ENCODE measurements at places on chromosomes 1 and 21. TPM values are rescaled to one million over a fixed set of nuclear protein-coding genes. Genes with fewer than 3 reads are reported as not detected.

DNA sequence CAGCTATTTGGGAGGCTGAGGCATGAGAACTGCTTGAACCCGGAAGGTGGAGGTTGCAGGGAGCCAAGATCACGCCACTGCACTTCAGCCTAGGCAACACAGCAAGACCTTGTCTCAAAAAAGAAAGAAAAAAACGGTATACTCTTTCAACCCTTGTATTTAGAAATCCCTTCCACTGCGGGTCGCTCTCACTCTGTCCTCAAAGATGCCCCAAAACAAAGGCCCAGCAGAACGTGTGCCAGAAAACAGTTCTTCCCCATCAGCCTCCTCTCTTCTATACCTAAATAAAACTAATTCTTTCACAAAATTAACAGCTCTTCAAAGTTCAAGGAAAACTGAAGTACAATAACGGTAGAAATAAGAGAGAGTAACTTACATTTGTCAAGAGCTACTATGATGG, 13.2 kb downstream of the SETD4 start:
- no peak for DNase-seq

The GJA4 gene
- total RNA-seq, result not detected

- DNase-seq, result no peak
These were observed 26.0 kb downstream of the SDE2 start for GRCh38 chr1:225973158-225973557.

DNA sequence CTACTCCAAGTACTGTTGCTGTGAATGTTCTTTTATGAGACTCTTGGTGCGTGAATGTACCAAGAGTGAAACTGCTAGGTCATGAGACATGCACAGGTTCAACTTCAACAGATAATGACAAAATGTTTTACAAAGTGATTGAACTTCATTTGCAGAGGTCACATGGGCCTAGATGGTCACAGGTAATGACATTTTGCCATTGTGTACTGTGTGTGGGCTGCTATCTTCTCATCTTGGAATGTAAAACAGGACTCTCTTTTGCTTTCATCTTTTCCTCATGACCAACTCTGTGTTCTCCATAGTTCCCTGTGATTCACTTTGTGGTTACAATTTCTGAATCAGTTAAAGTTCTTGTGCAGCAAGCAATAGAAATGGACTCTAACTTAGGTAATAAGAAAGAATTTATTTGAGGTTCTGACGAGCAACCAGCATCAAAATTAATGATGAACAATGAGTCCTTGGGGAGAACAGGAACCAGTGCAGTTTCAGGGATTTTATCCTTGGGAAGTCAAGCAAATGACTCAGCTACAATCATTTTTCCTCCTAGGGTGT, 16.2 kb upstream of the TSNAX start:
- no peak for DNase-seq

The KLF17 gene
- not detected for total RNA-seq

DNA sequence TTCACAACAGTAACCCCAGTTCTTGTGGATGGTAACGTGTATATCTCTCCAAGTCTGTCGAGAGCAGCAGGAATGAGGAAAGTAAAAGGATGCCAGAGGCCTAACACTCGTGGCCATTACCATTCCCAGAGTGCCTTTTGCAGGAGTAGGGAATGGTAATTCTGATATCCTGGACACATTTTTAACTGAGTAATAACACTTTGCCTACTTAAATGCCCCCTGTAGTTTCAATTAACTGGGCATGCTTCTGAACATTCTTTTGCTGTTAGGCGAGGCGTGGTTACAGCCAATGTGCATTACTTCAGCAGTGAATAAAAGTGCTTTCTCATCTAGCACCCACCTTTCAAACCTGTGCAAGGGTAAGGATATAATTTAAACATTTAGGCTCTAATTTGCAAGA, 258.5 kb upstream of the ADGRL2 start:
- no peak for DNase-seq

GRCh38 chr1:203629507-203630082, 3.0 kb downstream of the ATP2B4 start:
- peak; percentile 51 for DNase-seq

- DNase-seq, result no peak
These were observed 8.7 kb upstream of the SNAPIN start for GRCh38 chr1:153649863-153650235.

The DNAH14 gene
- total RNA-seq, result 0.02 TPM

The RNU1-2 gene
- total RNA-seq, result 3,041 TPM

The FHAD1 gene
- not detected for total RNA-seq

The TSSK3 gene
- 0.51 TPM for total RNA-seq

DNA sequence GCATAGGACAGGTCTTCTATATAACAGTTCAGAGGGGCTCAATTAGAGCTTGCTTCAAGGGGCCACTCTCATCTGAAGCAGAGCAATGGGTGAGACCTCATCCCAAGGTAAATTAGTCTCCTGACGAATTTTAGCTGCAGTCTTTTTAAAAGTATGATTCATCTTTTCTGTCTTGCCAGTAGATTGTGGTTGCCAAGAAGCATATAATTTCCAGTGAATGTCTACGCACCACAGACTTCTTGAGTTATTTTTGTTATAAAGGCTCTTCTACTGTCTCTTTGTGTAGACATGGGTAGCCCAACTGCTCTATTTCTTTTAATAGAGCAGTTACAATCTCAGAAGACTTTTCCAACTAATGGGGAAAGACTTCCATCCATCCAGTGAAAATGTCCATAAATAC, 108.9 kb upstream of the FMN2 start:
- no peak for DNase-seq

The PALMD gene
- not detected for total RNA-seq

DNA sequence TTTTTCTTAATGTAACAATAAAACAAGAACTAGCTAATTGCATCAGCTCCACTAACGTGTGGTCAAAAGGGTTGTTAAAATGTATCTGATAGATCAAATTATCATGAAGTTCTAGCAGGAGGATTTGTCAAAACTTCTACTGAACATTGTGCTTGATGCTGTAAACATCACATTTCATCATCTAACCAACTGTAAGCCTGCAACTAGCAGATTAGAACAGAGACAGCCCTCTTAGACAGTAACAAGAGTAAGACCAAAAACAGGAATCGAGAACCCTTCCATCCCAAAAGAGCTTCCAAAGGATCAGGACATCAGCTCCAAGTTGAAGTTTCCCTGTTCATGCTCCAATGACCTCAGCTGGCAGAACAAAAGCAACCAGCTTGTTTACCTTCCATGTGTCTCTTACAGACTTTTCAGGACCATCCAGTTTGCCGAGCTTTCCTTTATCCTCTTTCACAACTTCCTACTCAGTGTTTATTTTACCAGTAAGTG, 44.6 kb downstream of the NIBAN1 start:
- DNase-seq, result no peak

DNA sequence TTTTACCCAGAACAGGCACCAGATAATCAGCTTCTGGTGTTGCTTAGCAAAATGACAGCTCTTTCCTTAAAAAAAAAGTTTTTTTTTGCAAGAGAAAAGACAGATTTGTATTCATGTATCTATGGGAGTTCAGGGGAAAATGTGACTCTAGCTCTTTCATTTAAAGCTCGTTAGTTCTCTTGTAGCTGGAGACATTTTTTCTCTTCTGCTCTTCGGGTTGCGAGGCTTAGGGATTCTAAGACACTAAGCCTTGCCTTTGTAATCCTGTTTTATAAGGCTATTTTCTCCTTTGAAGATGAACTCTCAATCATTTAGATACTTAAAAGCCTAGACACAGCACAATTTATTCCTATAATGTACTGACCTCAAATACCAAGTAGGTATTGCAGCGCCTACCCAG, 40.3 kb upstream of the EDARADD start:
- DNase-seq, result no peak

The C1QB gene
- not detected for total RNA-seq

DNA sequence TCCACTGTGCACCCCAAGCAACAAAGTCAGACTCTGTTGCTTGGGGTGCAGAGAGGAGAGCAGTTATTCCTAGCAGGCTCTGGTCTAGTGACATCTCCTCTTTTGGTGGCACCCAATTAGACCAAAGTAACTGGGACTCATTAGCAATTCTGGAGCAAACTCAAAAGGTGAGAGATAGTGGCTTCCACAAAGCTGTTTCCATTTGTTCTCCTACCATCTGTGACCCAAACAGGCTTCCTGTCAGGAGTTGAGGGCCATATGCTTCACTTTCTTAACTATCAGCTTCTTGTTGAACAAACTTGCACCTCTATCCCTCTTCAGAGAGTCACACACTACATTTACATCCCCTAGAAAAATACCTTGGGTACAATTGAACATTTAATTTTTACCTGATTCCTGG, 1.5 kb upstream of the ATXN7L2 start:
- DNase-seq, result no peak

- no peak for DNase-seq
These were observed 8.1 kb downstream of the TOR3A start for GRCh38 chr1:179089827-179090482.

DNA sequence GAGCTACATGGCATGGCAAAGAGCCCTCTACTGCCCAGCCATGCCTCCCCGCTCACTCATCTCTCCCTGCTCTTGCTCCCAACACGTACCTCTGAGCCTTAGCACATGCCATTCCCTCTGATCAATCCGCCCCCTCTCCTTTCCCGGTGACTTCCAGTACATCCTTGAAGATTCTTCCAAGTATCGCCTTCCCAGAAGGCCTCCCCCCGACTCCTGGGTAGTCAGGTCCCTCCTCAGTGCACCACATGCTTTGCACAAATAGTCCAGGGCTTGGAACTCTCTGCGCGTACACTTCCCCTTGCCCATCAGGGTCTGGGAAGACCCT, 77.0 kb upstream of the IFFO2 start:
- no peak for DNase-seq

DNA sequence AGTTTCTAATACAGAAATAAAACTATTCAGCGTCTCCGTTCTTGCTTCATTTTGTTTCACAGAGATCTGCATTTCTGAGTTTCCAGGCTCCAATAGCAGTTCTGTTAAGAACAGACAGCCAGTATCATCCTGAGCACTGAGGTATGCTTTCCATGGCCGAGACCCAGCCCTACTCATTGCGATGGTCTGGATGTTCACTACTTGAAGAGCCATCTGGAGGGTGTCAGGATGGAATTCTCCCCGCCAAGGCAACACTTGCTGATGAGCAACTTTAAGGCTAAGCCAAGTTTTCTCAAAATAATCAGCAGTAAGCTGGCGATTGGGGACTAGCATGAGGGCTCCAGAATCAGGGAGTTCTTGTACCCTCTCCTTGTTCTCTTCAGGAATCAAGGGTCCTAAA, 7.7 kb upstream of the BCL2L15 start:
- no peak for DNase-seq

GRCh38 chr21:30935121-30935888, 53.9 kb upstream of the KRTAP11-1 start:
- DNase-seq, result no peak

- no peak for DNase-seq
These were observed 12.6 kb downstream of the SH2D2A start for GRCh38 chr1:156804026-156804425.

GRCh38 chr1:154845174-154845573, 24.9 kb downstream of the KCNN3 start:
- no peak for DNase-seq

- no peak for DNase-seq
These were observed at the start of gene NEXN for GRCh38 chr1:77888081-77888780. Gene NEXN (plus strand): TSS chr1:77888624. CDS start chr1:77916107, 27,483 bp downstream.

DNA sequence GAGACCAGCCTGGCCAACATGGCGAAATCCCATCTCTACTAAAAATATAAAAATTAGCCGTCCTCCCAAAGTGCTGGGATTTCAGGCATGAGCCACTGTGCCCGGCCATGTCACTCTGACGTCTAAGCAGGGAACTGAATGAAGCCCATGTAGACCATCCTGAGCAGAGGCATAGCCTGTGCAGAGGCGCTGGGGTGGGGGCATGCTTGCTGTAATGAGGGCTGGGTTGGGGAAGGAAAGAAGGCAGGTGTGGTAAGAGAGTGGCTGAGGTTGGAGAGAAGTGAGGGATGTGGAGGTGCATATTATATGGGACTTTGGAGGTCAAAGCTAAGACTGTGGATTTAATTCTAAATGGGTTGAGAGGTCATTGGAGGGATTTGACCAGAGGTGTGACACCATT, 47.1 kb upstream of the SCMH1 start:
- DNase-seq, result no peak

GRCh38 chr1:26771643-26772321, 16.0 kb upstream of the PIGV start:
- DNase-seq, result no peak

The KRTAP19-3 gene
- total RNA-seq, result not detected

The SLC1A7 gene
- total RNA-seq, result not detected

DNA sequence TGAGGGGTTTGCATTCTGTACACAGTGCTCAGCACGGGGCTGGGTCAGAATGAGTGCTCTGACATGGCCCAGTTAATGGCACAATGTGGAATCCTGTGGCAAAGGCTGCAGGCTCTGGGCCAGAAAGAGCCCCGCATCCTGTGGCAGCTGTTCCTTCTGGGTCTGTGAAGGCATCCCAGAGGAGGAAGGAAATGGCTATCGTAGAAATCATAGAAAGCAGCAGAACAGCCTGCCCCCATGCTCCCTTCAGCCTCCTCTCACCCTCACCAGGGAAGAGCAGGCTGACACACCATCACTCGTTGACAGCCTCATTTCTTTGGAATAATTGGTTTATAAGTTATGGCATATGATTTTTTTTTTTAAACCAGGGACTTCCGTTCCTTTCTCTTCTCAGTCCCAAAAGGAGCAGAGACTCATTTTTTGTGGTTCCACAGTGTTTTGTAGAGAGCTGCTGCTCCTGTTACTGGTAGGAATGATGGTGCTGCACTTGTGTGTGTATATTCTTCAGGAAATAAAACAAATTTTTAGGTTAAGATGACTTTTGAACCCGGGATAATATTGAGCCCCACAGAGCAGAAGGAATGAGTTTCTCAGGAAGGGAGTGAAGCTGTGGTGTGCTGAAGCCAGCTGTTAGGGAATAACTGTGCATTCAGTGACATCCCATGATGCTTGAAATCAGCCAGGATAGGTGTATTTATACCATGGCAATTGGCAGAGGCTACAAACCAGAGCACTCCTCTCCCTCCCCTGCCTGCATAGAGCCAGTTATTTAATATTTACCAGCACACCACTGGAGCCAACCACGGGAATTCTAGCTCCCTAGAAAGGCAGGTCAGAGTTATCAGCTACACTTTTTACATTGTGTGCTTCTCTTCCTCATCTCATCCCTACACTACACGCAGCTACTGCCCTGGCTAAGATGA, 32.0 kb downstream of the PLXNA2 start:
- DNase-seq, result no peak

DNA sequence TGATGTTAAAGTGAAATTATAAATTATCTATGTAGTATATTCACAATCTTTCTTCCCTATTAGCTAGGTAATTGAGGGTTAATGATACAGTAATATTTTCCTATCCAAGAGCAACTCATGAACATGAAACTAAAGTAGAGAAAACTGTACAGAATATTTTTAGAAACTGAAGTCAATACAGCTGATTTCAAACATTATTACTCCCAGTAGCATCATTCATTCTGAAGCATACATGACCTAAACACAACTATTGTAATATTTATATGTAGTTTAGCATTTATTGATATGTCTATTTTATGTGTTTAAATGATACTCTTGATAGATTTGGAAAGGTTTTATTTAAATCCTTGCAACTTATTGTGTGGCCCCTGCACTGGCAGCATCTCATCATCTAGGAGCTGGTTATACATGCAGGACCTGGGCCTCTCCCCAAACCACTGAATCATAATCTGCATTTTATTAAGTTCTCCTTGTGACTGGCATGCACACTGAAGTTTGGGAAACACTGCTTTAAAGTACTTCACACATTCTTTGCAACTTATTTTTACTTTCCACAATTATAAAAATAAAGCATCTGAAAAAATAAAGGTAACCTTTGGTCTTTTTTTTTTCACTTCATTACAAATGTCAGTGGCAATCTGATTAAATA, 199.9 kb downstream of the LRRC40 start:
- DNase-seq, result no peak

The SLAMF9 gene
- total RNA-seq, result not detected
